Heart right ventricle (tissue), 16 donors: ENCODE measurements at places on chromosomes 3 and 15. TPM values are rescaled to one million over a fixed set of nuclear protein-coding genes. Genes with fewer than 3 reads are reported as not detected.

- H3K27me3 ChIP-seq, result no peaks in the 10 kb centered on the region
- no peaks in the 10 kb centered on the region for H3K36me3 ChIP-seq
- no peak overlapping the region for H3K27ac ChIP-seq
Observed at GRCh38 chr15:83610901-83611685, 42.8 kb upstream of the ADAMTSL3 start.

- H3K4me1 ChIP-seq, result peaks cover 24% of the 10 kb centered on the region
- H3K36me3 ChIP-seq, result no peaks in the 10 kb centered on the region
- peak; percentile 31 for DNase-seq
- no peaks in the 10 kb centered on the region for H3K27me3 ChIP-seq
Observed at GRCh38 chr3:49882166-49882565, 12.5 kb upstream of the CAMKV start.

GRCh38 chr3:138463724-138464490 lies 29.5 kb downstream of the ESYT3 start:
- DNase-seq, result no peak
- no peak overlapping the region for H3K27ac ChIP-seq
- peaks cover under 1% of the 10 kb centered on the region for H3K4me1 ChIP-seq
- no peak overlapping the region for H3K4me3 ChIP-seq
- no peaks in the 10 kb centered on the region for H3K36me3 ChIP-seq

The TF gene
- total RNA-seq, result 5.2 TPM
